ENCODE measurements at places on chromosomes 1 and 21.
A peak's percentile ranks its signal among the peaks of the same experiment; 100 is the strongest.

DNA sequence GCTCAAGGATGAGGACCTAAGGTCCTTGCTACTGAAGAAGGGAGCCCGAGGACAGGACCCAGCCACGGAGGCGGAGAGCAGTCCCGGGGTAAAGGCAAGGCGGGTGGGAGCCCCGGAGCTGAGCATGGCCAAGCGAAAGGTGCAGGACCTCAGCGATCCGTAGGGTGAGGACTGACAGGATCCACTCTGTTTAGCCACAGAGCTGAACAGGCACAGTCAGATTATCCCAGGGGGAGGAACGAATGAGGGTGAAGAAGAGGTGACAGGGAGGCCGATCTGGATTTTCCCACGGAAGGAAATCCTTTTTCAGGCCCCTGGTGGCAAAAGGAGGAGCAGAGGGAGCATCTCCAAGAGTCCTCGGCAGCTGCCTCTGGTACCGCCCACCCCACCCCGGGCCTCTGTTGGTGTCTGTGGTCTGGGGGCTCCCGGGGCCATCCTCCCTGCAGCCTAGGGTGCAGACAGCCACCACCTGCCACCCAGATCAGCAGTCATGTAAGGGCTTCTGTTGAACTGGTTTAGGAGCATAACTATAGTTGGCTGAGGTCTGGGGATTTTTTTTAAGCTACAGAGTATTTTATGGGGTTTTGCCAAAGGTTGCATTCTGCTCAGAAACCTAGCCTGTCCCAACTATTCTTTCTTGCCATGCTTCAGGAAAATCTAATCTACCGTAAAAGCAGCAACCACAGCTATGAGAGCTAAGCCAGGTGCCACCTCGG lies 32.3 kb upstream of the LBR start:
- no peak for DNase-seq

DNA sequence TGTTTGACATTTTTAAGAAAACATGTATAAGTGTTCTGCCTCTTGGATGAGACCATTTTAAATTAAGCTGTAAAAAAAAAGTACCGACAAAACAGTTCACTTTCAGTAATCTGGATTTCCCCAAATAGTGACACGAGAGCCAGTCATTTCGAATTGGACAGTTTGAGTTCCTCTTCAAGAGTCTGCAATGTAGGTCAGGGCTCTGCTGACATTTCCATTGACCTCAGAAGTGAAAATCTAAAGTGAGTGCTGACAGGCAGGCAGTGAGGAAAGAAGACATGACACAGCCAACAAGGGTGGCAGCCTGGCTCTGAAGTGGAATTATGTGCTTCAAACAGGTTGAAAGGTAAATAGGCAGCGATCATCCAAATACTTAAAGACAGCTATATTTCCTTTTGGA lies at the start of gene IL23R:
TSS of gene IL23R (plus strand) at position 259 of the 400 bp plus-strand sequence. CDS start 1,667 bp downstream, outside the sequence.
- DNase-seq, result no peak

DNA sequence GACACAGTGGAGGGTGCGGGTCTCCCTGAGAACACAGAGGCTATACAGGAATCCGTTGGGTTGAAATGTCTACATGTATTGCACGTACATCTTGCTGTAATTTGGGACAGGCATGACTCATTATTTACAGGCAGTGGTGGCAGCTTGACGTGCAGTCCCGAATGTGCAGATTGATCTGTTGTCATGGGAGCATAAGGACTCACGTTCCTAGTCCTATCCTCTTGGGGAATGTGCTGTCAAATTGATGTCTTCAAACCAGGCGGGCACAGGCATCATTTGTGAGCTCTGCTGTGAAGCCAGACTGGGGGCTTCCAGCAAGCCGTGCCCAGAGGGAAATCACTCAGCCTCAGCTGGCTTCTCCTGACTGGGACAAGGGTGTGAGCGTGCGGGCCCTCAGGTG lies 40.5 kb downstream of the S100B start:
- no peak for DNase-seq

GRCh38 chr1:202976633-202977032 lies 9.6 kb upstream of the CYB5R1 start:
- no peak for DNase-seq

DNA sequence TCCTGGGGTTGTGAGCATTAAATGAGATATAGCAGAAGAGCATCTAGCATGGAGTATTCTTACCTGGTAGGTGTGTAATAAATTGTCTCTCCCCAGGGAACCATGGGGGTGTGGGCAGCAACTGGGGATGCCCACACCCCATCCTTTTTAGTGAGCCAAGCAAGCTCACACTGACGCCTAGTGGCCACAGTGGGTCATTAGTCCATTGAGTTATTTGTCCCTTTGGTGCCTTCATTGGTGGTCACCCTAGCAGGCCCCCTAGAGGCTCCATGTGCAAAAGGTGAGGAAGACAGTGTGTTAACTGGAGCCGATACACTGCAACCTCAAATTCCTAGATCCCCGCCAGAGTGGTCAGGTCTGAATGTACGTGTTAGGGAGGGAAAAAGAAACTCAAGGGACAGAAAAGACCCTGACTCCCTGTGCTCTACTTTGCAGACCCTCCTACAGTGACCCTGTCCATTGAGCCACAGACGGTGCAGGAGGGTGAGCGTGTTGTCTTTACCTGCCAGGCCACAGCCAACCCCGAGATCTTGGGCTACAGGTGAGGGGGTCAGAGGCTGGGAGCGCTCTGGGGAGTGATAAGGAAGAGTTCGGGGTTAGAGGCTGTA lies 93.3 kb upstream of the CD1D start:
- DNase-seq, result no peak

DNA sequence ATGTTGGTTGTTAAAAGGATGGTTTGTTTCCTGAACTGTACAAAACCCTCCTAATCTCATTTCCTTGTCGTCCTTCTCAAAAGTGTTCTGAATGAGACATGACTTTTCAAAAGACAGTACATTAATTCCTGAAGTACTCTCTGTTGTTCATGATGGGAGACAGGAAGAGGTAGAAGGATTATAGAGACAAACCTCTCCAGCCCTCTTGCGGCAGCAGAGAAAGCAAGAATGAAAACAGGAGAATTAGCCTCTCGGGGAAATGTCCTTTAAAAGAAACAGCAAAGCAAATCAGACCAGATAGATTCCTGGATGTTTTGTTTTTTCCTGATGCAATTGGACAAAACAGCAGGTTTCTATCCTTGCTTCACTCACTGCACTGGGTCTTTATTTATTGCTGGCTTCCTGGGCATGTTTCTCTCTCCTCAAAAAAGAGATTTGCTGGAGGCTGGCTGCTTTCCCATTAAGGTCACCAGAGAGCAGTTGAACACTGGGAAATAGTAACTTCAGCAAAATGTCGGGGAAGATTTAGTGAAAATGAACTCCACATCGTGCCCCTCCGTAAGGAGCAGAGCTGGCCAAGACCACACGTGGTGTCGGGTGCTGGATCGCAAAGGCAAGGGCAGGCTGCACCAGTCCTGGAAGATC lies 145.8 kb upstream of the SYT6 start:
- DNase-seq, result no peak

GRCh38 chr1:42150651-42151050 lies 2.6 kb upstream of the GUCA2B start:
- no peak for DNase-seq

GRCh38 chr21:42524341-42525028 lies 10.8 kb downstream of the SLC37A1 start:
- peak; percentile 71 for DNase-seq

GRCh38 chr1:63319046-63320021 lies 3.0 kb upstream of the FOXD3 start:
- no peak for DNase-seq

- no peak for DNase-seq
Measured at GRCh38 chr1:238099871-238100270, 209.1 kb upstream of the ZP4 start.

DNA sequence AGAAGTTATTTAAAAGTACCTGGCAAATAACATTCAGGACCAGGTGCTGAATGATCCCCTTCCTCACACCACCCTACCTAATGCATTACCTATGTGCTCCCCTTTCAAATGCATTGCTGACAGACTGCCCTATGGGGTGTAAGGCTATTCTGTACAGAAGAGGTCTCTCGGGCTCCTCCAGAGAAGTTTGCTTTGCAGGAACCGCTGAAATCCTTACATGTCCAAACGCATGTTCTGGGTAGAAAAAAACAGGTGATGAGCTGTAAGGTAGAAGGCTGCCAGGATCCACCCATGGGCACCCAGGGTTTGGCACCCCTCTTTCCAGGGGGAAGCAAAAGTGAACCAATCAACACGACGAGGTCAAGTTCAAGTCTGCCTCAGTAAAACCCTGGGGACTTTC lies 58.3 kb upstream of the TARBP1 start:
- no peak for DNase-seq

GRCh38 chr1:19964542-19964941 lies 14.9 kb downstream of the PLA2G2A start:
- DNase-seq, result no peak

- no peak for DNase-seq
Measured at GRCh38 chr1:191101960-191102359, 624.3 kb upstream of the BRINP3 start.

- DNase-seq, result no peak
Measured at GRCh38 chr1:69914976-69915765, 290.2 kb downstream of the LRRC40 start.

- DNase-seq, result no peak
Measured at GRCh38 chr1:76547916-76548315, 319.4 kb upstream of the ST6GALNAC5 start.

GRCh38 chr1:198072177-198072576 lies 84.6 kb upstream of the NEK7 start:
- no peak for DNase-seq

- no peak for DNase-seq
Measured at GRCh38 chr1:171256940-171257606, 8.8 kb downstream of the FMO1 start.

GRCh38 chr1:153624965-153625611 lies 2.2 kb downstream of the S100A13 start:
- no peak for DNase-seq

- DNase-seq, result no peak
Measured at GRCh38 chr1:6280761-6281451, 20.0 kb upstream of the GPR153 start.

DNA sequence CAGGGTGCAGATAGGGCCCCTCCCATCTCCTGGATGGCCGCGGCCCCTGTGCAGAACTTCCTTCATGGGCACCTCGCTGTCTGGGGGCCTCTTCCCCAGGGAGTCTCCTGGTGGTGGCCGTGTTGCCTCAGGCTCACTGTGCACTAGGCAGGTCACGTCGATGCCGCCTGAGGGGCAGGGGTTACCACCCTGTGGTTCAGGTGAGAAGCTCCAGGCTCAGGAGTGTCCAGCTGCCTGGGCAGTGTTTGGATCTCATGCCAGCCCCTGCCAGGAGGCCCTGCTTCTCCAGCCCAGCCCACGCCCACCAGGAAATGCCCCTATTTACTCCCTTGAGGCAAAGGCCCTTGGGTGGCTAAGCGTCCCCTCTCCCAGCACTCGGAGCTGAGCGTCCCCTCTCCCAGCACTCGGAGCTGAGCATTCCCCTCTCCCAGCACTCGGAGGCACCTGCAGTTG lies 2.1 kb downstream of the ITGB2 start:
- DNase-seq, result no peak

DNA sequence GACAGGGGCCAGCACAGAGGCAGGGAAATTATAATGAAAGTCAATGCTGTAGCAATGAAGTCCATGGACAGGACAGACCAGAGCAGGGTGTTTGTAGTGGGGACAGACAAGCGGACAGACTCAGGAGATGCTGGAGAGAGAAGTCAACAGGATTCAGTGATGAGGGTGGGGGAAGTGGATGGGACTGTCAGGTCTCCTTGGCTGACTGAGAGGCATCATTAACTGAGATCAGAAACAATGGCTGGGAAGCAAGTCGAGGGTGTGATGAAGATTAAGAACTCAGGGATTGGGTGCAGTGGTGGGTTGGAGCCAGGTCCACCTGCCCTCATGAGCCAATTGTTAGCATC lies 25.5 kb downstream of the CD58 start:
- DNase-seq, result no peak

DNA sequence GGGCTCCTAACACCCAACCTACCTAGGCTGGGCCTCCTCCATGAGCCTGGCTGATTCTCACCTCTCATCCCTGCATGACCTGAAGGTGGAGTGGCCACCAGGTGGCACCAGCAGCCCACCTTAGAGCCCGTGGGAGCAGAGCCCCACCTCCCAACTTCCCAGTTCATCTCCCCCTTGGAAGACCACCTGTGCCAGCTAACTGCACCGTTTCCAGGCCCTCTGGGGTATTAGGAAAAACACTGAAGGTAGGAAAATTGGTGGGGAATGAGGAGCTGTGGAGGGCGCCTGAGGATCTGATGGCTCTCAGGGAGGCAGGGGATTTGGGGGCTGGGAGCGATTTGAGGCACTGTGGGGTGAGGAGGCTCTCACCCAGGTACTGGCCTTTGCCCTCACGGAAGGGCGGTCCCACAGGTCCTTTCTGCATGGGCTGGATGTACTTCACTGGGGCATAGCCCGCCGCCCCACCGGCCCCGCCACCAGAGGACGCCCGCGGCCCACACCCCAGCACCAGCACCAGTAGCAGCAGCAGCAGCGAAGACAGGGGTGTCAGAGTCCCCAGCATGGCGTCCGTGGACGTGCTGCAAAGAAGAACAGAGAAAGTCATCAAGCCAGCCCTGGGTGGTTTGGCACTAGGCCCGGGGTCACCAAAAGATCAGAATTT lies 11.1 kb downstream of the ADPRS start:
- DNase-seq, result peak; percentile 86

- DNase-seq, result no peak
Measured at GRCh38 chr1:229204921-229205777, 65.8 kb upstream of the RAB4A start.

- DNase-seq, result no peak
Measured at GRCh38 chr1:201636510-201636971, 97.6 kb downstream of the NAV1 start.

- DNase-seq, result no peak
Measured at GRCh38 chr1:91601554-91602376, 101.1 kb downstream of the CDC7 start.

GRCh38 chr1:206464456-206464964 lies 5.8 kb upstream of the IKBKE start:
- DNase-seq, result no peak

- DNase-seq, result no peak
Measured at GRCh38 chr1:94303005-94303404, 65.6 kb upstream of the ARHGAP29 start.

DNA sequence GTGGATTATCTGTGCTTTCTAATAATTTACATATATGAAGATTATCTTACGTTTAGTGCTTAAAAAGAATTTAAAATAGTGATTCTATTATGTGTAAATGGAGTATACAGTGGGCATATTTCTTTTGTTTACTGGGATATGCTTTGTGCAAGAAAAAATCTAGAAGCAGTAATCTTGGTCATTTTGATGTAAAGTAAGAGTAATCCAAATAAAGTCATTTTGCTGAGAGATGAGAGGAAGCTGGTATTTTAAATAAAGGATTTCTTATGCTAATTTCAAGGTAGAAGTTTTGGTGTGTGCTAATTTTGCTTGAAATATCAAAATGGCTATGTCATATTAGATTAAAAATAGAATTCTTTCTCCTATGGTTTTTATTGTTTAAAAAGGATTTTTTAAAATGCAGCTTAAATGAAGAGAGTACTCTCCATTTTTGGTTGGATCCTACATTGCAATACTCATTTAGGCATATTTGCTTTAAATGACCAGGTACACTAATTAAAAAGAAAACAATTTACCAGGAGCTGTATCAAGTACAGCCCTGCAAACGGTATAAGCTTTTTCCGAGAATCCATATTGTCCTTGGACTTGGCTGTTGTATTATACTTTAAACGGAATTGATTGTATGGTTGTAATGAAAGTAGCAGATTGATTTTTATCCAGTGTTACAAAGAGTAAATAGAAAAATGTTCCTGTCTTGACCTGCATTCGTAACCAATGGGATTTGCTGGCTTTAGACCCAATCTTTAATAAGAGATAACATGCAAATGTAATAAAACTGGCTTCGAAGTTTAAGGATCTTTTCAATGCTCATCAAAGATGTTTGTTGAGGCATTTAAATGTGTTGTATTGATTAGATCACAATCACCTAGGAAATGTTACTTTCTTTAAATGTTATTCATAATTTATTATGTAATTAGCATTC lies 574.7 kb downstream of the USP25 start:
- no peak for DNase-seq
